Renal pelvis (tissue), 12 donors: ENCODE measurements at places on chromosomes 11 and 22. TPM values are rescaled to one million over a fixed set of nuclear protein-coding genes. Genes with fewer than 3 reads are reported as not detected.

KRTAP5-2 gene
- polyA plus RNA-seq: not detected

CARS1 gene
- polyA plus RNA-seq: 26.5 TPM

CYP2D6 gene
- 7.2 TPM for polyA plus RNA-seq

ADSL gene
- 117 TPM for polyA plus RNA-seq

KLHL35 gene
- polyA plus RNA-seq: 1.1 TPM

GRCh38 chr11:63508009-63508408 lies 2.1 kb downstream of the LGALS12 start:
- no peak for DNase-seq
